ENCODE measurements at places on chromosomes 4 and X.

DNA sequence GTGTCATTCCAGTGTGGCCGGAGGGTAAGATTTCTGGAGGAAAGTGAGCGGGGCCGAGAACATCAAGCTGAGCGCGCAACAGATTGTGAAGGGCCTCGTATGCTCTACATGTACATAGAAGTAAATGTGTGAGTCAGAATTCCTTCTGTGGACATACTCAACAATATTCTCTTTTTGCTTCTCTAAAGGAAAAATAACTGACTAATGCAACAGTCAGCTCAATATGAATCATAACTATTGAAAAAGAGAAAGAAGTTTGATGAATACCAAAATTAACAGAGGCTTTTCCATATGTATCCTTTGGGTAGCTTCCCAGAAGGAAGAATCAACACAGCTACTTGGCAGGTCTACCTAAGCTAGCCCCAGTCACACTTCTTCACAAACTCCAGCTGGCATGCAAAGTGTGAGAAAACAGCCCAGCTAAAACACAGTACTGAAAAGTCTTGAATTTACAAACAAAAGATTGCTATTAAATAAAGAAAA is 87.5 kb upstream of the ZFP42 start:
- no peak for DNase-seq

DNA sequence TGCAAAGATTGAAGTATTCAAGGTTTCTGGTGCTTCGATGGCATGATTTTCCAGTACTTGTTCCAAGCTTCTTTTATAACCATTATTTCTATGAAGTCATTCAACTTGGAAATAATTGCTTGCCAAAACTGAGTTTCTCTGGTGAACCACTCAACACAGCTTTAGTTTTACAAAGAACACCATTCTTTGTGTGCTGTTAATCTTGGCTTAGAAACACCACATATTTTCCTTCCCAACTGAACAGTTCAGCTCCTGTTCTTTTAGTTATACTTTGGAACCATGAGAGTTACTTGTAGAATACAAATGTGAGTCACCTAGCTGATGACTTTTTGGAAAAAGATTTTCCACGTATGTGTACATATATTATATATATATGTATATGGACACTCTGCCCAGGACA is 32.7 kb downstream of the TMEM47 start:
- DNase-seq: no peak

- no peak for DNase-seq
Measured at GRCh38 chr4:155592179-155592937, 74.3 kb upstream of the GUCY1A1 start.

DNA sequence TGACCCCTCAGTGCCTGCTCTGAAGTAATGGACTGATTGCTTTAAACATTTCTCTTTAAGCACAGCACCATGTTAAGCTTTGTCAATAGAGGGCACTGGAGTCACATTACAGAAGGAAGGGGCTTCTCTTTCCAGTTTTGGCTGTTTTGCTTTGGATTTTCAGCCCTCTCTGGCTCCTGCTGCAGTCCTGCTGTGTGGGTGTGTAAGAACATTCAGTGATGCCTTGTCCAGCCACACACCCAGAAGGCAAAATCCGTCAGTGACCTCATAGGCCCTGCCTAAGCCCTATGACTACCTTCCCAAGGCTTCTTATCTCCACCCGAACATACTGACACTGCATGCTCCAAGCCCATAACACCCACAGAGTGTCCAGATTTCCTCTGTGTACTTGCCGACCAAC is 215.3 kb upstream of the CTSO start:
- DNase-seq: no peak

GRCh38 chr4:147839663-147840062 is 107.8 kb downstream of the ARHGAP10 start:
- DNase-seq: no peak

GRCh38 chr4:4326166-4326565 is 36.1 kb downstream of the ZBTB49 start:
- DNase-seq: no peak
